ENCODE measurements at places on chromosomes 2 and 18.

DNA sequence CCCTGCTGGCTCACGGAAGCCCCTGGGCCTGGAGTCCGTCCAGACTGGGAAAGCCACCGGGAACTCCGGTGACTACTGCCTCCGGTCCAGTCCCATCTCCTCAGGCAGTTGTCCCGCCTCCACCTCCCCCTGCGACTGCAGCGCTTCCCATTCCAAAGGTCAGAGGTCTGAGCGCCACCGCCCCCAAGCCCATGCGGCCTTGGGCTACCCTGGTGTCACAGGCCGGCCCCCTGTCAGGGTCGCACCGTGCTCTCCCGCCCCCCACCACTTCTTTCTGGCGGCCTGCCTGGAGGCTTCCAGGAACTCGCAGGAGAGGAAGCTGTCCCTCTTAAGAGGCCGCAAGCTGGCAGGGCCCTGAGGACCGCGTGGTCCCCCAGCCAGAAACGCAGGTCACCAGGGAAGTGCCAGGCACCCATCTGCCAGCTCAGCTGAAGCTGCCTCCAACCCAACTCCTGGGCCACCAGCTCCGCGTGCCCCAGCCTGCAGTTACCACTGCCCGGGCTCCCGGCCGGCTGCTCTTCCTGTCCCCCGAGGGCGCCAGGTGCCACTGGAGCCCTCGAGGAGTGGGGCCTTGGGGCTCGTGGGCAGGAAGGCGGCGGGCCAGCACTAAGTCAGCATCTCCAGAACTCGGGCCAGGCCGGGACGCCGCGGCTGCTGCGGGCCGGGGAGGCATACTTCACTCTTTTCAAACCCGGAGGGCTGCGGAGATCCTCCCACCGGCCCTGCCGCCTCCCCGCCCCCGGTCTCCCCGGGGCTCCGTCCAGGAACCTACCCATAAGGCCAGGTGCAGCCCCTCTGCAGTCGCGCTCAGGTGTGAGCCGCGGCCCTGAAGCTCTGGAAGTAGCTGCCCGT is 83.3 kb upstream of the POMC start:
- DNase-seq: no peak

- DNase-seq: no peak
Measured at GRCh38 chr18:12990123-12990475, 1.1 kb upstream of the CEP192 start.

DNA sequence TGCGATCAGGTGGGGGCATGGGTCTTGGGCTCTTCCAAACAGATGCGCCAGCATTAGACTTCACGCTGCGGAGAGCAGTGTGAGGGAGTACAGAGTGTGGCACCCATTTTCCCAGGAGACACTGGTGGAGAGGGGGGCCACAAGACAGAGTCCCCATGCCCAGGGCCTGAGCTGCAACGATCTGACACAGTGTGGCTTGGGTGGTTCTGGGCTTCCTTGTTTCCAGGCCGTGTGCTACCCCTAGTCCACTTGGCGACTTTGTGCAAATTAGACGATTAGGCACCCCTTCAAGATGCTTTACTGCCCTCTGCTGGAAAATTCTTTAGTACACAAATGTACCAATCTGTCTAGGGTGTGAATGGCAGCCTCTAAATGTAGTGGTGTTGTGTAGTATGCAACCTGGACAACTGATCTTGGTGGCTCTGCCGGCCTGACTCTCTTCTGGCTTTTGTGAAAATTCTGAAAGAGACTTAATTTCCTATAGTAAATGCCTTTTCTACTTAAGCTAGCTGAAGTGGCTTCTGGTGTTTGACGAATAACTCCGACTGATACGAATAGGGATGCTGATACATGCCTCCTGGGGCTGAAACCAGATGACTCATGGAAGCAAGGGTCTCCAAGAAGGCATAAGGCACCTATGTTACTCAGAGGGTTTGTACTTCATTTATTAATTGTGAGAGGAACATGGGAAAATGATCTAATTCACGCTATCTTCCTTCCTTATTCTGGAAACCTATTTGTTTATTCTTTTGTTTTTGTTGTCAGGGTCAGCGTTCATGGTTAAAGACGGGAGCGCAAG is 92.3 kb upstream of the SMAD2 start:
- DNase-seq: no peak

- peak; percentile 26 for DNase-seq
Measured at GRCh38 chr2:150485871-150486538, 1.5 kb downstream of the RND3 start.

GRCh38 chr2:3443506-3444084 is 64.1 kb downstream of the TRAPPC12 start:
- no peak for DNase-seq

- DNase-seq: no peak
Measured at GRCh38 chr18:58975296-58975695, 110.6 kb downstream of the ZNF532 start.

Data from occipital lobe (tissue), 3 donors.